Large intestine (tissue), 12 donors: ENCODE measurements at places on chromosomes 12 and 14. TPM values are rescaled to one million over a fixed set of nuclear protein-coding genes. Genes with fewer than 3 reads are reported as not detected.
A peak's percentile ranks its signal among the peaks of the same experiment; 100 is the strongest.

Gene CEBPE
- 0.07 TPM for polyA plus RNA-seq

Gene POTEG
- not detected for polyA plus RNA-seq

Gene IRAK3
- 3.4 TPM for polyA plus RNA-seq

Gene BCAT1
- 6.1 TPM for polyA plus RNA-seq

Gene FCF1
- 41.3 TPM for polyA plus RNA-seq

Gene SPX
- polyA plus RNA-seq: 3.5 TPM

- DNase-seq: no peak
Observed at GRCh38 chr12:87814625-87815024, 214.6 kb downstream of the C12orf50 start.

- DNase-seq: peak; percentile 66
Observed at GRCh38 chr14:85577543-85578114, 47.7 kb downstream of the FLRT2 start.

- no peak for DNase-seq
Observed at GRCh38 chr14:48563489-48563888, 888.1 kb upstream of the MDGA2 start.

DNA sequence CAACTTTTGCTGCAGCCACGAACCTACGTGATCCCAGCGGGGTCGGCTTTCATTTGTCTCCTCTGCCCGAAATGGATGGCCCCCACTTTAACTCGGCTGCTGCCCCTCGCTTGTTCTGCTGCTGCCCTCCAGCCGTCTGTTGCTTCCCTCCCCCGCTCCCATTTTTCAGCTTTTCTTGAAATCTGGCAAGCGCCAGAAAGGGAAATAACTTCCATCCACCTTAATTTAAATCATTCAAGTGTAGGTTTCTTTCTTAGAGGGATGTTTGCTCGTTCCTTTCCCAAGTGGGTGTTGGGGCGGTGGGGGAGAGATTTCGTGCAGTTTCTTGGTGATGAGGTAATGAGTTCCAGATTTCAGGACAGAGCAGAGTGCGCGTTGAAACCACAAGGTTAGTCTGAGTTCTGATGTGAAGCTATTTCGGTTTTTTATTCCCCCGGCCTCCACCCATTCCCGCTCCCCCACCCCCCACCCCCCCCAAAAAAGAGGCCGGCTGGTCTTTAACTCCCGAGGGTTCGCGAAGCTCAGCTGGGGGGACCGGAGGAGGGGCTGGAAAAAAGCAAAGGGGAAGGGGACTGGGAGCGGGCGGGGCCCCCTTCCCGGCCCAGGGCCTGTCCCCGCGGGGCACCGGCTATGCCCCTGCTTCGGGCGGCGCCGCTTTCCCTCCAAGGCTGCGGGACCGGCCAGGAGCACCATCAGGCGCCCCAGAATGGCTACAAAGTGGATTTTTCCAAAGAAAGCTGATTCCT, 2.2 kb upstream of the ZFP36L1 start:
- DNase-seq: no peak

GRCh38 chr12:99549196-99549595, 98.4 kb upstream of the GARIN6 start:
- no peak for DNase-seq

GRCh38 chr12:16526693-16527092, 79.3 kb downstream of the LMO3 start:
- DNase-seq: no peak

- DNase-seq: peak; percentile 8
Observed at GRCh38 chr12:127809275-127809674, 457.7 kb upstream of the TMEM132C start.

DNA sequence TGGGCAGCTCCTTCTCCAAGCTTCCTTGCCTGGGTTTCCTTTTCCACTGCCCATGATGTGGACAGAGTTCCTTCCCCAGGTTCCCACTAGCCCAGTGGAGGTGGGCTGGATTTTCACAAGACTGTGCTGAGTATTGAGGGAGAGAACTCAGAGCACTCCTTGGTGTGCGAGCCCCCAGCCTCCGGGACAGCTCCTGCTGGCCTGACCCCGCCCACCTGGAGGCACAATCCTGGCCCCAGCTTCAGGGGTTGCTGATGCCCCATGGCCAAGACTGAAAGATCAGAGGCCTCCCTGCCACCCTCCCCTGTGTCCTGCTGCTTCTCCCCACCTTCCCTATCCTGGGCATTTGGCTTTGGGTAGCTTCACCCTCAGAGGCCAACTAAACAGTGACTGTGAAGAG, 7.7 kb downstream of the KCNH3 start:
- DNase-seq: no peak

DNA sequence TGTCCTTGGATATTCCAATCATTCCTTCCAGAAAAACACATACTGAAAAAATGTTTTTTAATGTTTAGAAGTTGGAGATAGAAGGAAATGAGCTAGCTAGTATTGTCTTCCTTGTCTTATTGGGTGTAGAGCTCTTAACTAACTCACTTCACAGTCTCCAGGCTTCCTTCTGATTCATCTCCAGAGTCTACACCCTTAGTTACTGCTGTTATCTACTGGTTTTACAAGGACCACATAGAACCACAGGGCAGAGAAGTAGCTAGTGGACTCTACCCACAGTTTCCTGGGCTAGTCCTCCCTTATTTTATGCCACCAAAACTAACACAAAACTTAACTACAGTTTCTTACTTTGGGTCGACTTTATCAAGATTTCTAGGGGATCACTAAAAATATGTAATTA, 31.0 kb upstream of the DHRS4 start:
- no peak for DNase-seq

- peak; percentile 44 for DNase-seq
Observed at GRCh38 chr12:124994437-124994975, 1.1 kb downstream of the BRI3BP start.
